Right lung (tissue), 10 donors: ENCODE measurements at places on chromosomes 4 and X. TPM values are rescaled to one million over a fixed set of nuclear protein-coding genes. Genes with fewer than 3 reads are reported as not detected.

DNA sequence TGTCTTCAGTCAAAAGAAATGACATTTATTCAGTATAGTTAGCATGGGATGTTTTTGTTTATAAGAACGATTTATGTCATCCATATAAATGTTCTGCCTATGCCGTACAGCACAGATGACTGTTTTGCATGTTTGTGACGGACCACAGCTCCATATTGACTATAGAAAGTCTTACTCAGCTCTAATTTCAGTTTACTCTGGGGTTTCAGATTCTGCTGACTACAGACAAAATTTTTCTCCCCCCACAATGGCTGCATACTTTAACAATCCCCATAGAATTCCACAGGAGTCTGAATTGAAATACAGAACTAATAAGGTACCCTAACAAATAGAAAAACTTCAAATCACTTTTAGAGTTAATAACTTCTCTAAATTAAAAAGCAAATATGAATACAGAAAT lies 191.0 kb downstream of the SCFD2 start:
- DNase-seq: no peak

DNA sequence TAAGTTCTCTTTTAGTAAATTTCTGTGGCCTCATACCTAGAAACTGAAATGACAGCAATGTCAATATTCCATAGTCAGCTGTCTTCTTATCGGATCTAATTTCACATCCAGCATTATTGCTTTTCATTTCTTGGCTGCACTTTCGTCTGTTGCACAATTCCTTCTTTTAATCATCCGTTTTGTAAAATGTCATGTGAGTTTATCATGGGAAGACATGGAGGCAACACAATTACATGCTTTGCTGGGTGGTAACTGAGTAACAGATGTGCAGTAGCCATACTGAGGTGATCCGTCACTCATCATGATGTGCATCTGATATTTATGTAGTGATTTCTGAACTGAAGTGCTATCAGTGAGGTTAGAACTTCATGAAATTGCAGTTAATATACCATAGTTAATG lies 68.3 kb upstream of the SLC7A11 start:
- no peak for DNase-seq

DNA sequence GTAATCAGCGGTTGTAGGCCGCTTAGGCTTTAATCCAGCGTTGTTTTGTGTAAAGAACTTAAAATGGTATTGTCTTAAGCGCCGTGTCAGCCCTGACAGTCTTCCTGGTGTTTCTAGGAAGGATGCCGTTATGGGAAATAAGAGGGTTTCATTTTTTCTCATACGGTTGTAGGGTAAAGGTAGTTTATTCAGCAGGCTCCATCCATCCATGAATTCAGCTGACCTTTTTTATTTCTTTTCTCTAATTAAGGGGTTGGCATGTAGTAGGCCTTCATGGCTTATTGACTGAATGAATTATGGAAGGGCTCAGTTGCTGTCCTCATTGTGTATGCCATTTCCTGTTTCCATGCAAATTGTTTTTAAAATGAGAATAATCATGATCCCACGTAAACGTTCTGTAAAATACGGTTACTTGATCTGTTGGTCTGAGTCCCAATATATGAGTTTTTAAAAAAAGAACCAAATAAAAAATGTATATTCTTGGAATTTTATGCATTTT lies 693 bp downstream of the OCIAD1 start:
- no peak for DNase-seq

- DNase-seq: no peak
Observed at GRCh38 chr4:98603683-98604521, 54.5 kb downstream of the TSPAN5 start.

DNA sequence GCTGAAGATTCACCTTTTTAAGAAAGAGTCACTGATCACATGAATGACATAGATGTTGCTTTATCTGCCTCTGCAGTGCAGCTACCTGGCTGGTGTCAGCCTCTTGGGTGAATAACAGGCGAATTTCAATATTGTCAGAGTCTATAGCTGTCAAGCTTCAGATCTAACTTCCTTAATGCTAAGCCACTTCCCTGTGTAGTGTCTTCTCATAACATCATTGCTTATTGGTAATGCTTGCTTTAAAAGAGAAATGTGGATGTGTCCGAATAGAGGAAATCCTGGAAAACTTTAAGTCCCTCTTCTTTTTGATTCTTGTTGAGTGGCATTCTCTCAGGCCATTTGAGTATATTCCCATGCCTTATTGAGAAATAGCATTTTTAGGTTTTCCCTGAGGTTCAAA lies 7.3 kb upstream of the IGFBP7 start:
- no peak for DNase-seq

DNA sequence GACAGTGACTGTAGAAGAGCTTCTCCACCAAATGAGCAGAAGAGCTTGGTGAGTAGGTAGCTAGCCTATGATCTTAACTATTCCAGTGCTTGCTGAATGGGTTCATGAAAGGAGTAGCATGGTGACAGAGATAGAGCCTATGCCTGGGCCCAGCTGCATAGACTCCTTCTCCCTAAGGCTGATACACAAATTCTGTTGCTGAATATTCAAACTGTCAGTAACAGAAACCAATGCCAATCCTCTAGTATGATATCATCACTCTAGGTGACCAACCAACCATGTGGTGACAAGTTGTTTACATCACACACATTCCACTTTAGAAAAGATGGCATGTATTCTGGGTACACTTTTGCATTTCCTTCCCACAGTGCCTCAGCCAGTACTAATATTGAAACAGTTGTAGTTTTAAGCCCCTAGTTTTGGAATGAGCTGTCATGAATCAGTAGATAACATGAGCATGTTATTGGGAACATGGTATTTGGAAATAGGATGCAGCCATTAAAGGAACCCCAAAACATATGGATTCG lies 103.4 kb upstream of the GRXCR1 start:
- DNase-seq: no peak

GRCh38 chrX:95071052-95071451 lies 1397.0 kb downstream of the FAM133A start:
- DNase-seq: no peak

DNA sequence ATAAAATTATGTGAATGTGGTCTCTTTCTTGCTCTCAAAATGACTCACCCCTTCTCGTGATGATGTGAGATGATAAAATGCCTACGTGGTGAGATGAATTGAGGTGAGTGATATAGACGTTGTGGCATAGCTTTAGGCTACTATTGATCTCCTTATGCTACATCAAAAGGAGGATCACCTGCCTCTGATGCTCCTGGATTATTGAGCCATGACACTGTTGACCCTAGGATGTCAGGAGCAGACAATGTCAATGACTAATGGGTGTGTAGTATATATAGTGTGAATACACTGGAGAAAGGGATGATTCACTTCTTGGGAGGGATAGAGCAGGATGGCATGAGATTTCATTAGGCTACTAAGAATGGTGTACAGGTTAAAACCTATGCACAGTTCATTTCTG lies 210.7 kb upstream of the PRPS2 start:
- no peak for DNase-seq

Gene MAGEE1
- polyA plus RNA-seq: 4.5 TPM

Gene CFAP299
- polyA plus RNA-seq: 2.7 TPM
